ENCODE measurements at places on chromosomes 2 and 18. TPM values are rescaled to one million over a fixed set of nuclear protein-coding genes. Genes with fewer than 3 reads are reported as not detected.

DNA sequence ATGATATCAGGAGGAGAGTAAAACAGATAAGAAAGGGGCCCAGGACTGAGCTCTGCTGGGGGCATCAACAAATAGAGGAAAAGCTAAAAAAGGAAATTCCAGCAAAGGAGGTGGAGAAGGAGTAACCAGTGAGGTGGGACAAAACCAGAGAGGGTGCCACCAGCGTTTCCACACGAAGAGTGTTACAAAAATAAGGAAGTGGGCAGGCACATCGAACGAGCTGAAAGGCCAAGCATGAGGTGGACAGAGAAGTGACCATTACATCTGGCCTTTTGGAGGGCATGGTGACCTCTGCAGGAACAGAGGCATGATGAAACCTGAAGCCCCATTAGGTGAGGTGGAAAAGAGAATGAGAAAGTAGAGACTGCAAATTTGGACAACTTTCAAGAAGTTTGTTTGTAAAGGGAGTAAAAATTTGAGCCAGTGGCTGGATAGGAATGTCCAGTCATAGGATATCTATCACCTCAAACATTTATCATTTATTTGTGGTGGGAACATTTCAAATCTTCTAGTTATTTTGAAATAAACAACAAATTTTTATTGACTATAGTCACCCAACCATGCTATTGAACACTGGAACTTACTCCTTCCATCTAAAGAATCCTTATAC lies 18.4 kb upstream of the VIT start:
- ATAC-seq, result no peak

GRCh38 chr2:46171411-46171953 lies 125.7 kb upstream of the EPAS1 start:
- ATAC-seq, result no peak

GRCh38 chr18:41311571-41312547 lies 643.2 kb upstream of the PIK3C3 start:
- ATAC-seq, result no peak

The FNDC4 gene
- not detected for total RNA-seq

The UGT1A5 gene
- not detected for total RNA-seq

DNA sequence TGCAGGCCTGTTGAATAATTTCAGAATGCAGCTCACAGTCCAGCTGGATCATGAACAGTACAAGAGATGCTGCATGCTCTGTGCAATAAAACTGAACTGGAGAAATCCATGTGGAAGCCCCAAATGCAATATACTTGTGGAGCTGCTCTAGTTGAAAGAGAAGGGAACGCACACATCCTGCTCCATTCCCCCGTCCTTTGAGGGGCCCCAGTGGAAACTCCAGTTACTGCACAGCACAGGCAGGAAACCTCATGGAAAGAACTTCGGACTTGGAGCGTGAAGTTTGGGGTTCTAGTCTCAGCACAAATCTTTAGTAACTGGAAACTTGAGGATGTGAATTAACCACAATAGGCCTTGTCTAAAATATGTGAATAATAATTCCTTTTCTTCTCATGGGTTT lies 73.2 kb downstream of the PLA2R1 start:
- ATAC-seq, result no peak

The FKBP7 gene
- total RNA-seq, result 2.6 TPM

- ATAC-seq, result peak; percentile 58
These were observed 1.7 kb upstream of the CTDSP1 start for GRCh38 chr2:218397820-218398436.

- no peak for ATAC-seq
These were observed 68.0 kb downstream of the BOLA3 start for GRCh38 chr2:74079522-74080341.

The APOB gene
- not detected for total RNA-seq

The RBM44 gene
- total RNA-seq, result 2.1 TPM

DNA sequence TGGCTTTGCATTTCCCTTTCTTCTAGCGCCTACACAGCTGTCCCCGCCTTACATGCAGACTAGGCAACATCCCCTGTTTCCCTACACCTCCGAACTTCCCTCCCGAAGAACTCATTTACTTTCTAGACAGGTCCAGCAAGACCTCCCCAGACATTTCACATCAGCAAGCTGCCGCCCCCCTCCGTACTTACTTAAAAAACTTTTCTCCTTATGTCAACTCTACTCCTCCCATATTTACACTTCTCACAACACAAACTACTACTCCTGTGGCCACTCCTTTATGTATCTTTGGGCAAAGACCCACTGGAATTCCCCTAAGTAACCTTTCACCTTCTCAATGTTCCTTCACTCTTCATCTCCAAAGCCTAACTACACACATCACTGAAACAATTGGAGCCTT lies 20.4 kb upstream of the ZNF397 start:
- ATAC-seq, result no peak

The AOX1 gene
- total RNA-seq, result 0.04 TPM
